ENCODE measurements at places on chromosomes 6 and 20.
A peak's percentile ranks its signal among the peaks of the same experiment; 100 is the strongest.

- DNase-seq, result no peak
These were observed 10.4 kb downstream of the GCNT2 start for GRCh38 chr6:10531503-10531902.

GRCh38 chr6:37048851-37049757 is 43.6 kb downstream of the FGD2 start:
- no peak for DNase-seq

DNA sequence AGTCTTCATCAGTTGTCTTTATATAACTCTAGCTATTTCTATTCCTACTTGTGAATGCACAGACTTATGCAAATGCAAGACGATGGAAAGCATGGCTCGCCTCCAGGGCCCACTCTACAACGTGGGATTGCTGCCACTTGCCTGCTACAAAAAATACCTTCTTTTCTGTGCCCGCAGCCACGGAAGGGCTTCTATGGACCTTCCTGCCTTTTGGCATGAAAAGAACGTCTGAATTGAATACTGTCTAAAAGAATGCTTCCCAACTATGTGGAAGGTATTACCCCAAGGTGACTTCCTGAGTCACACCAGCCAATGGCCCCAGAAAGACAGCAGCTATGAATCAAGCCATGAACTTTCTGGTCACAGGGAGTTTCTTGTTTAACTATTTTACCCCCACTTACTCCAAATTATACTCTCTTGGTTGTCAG is 261.2 kb downstream of the HIVEP2 start:
- no peak for DNase-seq

DNA sequence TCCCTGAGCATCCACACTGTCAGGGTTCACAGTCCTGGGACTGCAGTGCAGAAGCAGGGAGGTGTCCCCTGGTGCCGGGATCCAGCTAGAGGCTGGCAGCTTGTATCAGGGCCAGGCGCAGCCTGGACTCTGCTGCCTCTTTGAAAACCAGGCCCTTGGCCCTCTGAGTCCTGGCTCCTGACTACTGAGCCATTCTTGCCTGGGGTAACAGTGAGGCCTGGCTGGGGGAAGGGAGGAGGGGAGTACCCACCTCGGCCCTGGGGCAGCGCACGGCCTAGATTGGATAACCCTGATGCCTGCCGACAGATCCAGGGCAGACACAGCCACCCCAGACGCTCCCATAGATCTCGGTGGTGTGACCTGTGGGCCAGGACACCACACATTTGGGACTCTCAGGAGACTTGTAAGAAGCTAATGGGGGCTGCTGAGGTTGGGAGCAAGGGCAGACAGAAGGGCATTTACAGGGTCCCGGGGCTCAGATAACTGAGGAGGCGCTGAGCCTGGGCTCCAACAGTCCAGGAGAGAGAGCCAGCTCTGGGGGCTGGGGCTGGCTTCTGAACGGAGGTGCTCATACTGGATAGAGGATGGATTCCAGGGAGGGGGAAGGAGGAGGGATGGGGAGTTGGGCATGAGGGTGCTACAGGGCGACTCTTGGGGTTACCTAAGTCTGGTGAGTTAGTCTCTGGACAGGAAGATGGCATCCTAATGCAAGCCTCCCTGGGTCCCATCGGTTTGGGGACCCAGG is 30.5 kb downstream of the SPDEF start:
- DNase-seq, result no peak

GRCh38 chr20:35144694-35145093 is 2.4 kb downstream of the EDEM2 start:
- no peak for DNase-seq

DNA sequence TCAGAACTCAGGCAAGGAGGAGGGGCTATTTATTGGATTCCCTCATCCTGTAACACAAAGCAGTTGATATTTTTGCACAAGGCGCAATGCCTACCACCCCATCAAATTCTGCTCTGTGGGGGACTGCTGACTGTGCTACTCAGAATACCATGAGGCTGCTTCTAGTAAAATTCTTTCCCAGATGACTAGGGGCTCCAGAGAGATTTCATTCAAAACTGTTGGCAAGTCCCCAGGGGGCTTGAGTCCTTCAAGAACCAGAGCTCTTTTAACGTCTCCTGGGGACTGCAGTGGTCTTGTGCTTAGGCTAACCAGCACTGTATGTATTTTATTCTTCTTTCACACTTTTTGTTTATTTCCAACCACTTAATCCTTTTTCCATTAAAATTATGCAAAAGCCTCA is 365.9 kb upstream of the AGPAT4 start:
- DNase-seq, result no peak

GRCh38 chr20:23018941-23019340 is 16.2 kb upstream of the SSTR4 start:
- DNase-seq, result no peak

DNA sequence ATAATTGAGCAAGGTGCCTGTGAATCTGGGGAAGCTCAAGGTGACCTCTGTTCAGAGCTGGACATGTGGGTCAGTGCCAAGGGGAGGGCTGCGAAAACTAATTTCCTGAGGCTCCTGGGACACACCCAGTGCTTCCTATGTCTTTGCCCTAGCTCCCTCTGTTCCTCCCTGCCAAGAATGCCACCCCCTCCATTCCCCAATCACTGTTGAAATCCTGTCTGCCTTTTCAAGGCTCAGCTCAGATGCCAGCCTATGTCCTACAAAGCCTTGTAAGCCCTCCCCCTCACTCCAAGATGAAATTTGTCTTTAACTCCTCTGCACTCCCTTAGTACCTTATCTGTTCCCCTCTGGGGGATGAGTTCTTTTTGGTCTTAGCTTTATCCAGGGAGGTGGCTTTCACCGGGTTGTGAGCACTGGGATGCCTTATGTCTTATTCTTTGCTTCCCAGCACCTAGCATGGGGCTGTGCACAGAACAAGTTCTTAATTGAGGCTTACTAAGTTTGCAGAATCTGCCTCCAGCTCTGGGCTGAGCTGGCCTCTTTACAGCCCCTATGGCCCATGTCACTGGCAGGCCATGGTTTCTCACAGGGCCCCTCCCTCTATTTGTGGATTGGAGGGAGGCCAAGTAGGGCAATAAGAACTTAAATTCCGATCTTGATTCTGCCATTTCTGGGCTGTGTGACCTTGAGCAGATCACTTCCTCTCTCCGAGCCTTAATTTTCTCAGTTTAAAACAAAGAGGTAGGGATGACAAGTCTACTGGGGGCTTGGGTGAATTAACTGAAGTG is 51.5 kb upstream of the EPB41L1 start:
- DNase-seq, result no peak

- DNase-seq, result no peak
These were observed 30.8 kb downstream of the PDE10A start for GRCh38 chr6:165632194-165632593.

DNA sequence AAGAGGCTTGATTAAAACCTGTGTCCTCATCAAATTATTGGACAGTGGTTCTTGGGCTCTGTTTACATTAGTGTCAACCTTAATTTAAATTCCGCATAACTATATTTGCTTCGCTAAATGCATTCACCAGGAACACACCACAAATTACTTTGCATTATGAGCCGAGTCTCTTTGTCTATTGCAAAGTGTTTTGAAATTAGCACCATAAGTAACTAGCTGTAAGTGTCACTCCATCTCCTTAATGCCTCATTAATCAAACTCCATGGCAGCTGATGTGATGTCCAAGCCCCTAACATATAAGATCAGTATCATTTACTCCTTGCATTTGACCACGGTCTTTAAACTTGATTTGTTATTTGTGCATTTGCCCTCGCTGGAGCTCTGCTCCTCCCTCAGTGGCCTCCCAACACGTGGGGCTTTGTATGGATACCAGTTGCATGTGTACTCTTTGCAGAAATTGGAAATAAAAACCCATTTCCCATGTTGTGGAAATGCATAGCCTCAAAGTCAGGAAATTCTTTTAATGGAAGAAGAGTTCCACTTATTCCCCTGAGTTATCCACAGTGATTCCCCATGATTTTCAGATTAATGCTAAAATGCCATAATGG is 24.6 kb downstream of the FOXA2 start:
- no peak for DNase-seq

- no peak for DNase-seq
These were observed 10.8 kb downstream of the HLA-DRB5 start for GRCh38 chr6:32519118-32519909.

DNA sequence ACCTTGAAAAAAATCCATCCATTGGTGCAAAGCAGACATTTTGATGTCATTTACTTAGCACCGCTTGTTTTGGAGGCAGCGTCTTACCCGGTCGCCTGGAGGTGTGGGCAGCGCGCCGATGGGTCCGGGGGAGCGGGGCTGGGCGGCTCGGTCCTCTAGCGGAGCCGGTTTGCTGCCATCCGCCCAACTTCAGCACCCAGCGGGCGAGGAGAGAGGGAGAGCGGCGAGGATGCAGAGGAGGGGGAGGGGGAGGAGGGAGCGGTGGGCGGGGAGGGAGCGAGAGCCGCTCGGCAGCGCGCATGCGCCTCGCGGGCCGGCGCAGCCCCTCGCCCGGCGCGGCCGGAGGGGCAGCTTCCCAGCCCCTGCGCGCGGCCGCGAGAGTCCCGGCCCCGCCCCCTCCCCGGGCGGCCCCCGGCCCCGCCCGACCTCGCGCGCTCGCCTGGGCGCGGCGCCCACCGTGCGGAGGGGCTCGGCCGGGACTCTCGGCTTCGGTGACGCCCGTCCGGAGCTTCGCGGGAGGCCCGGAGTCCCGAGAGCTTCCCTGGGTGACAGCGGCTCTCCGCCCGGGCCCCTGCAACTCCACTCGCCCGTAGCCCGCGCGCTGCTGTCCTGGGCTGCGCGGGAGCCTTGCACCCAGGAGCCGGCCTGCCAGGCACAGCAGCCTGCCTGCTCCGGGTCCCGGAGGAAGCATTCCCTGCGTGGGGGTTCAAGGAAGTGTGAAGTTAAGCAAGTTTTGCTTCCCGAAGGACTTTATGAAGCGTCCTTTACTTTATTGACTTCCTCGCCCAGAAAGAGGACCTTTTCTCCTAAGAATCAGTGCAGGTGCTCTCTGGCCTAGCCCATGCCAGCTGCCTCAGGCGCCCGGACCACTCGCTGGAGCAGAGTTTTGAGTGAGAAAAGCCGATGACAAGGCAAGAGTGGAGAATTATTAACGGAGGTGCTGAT is at the start of gene RGS17:
RGS17 (minus strand) TSS at position 246 of the 945 bp plus-strand sequence. CDS start 87,264 bp downstream, outside the sequence.
- DNase-seq, result no peak

DNA sequence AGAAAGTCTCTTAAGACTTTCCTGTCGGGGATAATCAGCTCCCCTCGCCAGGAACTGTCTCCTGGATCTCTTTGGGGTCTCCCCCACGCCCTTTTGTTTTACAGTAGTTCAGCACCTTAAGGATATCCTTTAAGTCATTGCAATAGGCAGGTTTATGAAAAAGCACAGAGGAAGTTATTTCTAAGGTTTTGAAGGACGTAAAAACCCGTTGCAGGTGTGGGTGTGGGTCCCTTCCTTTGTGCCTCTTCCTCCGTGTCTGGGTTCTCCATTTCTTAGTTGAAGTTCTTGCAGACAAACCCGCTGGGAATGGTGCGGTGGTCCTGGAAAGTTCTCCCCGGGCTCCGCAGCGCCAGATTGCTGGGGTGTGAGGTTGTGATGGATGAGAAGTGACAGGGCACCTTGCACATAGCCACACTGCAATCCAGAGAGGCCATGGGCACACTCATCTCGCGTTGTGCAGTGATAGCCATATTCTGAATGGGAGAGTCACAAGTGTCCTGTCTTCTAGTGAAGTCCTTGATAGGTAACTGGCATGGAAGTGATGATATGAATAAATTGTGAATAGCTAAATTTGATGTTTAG is 65.2 kb downstream of the GTF2H5 start:
- peak; percentile 59 for DNase-seq

- no peak for DNase-seq
These were observed 194.6 kb downstream of the DST start for GRCh38 chr6:56448046-56448445.

- DNase-seq, result no peak
These were observed 38.9 kb downstream of the OR2B2 start for GRCh38 chr6:27873021-27873940.

DNA sequence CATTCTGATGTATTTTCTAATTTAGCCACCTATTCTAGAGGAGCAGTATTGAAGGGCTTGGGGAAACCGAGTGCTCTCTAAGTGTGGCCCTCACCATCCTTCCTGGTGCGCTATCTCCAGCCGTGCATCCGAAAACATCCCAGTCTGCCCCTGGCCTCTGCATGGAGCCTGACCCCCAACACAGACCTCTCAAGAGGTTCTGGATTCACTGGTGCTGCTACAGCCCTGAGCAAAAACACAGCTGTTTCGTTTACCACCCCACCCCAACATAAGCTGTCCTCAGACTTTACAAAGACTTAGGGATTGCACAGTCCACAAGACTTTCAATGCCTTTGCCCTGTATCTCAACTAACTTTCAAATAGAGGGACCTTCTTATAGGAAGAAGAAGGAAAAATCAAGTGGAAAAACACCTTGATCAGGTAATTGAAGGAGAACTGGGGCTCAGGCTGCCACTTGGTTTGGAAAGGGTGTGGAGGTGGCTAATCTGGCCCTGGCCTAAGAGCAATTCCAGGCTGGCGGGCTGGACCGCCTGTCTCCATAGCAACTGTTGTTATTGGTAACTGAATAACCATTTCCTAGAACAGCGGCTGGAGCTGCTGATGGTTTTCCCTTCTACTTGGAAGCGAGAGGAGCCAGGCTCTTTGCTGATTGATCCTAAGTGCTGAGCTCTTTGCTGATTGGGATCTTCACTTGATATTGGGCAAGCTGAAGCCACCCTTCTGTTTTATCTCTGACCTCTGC is 90.2 kb upstream of the TOX2 start:
- no peak for DNase-seq

Data from RKO (cell line).